ENCODE measurements at places on chromosomes 11 and 22.

DNA sequence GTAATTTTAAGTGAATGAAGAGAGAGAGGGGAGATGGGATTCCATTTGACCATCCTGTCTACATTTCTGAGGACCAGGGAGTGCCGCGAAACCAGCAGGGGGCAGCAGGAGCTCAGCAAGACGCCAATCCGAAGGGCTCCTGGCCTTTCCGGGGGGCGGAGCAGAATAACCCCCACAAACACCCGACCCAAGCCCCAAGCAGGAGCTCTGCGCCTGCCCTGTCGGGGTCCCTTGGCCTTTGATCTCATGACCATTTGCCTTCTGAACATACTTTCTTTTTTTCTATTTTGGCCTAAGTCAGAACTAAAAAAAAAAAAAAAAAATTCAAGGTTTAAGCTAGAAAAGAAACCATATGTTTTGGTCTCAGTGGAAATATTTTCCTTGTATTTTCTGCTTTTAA, 21.9 kb upstream of the SCN2B start:
- peak; percentile 76 for DNase-seq

DNA sequence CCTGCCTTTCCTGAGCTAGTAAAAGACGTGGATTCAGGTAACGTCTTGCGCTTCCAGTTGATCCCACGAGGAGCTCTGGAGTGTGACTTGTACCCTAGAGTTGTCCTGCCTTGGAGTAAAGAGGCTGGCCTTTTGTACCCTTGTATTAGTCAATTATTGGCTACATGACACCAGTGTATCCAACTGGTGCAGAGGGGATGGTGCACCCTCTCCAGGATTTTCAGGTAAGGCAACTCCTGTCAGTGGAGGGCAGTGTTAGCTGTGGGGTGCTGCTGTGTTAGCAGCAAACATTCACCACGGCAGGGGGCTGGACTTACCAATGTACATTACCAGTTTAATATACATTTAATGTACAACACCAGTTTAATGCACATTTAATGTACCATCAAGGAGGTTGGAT, 233.5 kb downstream of the MIAT start:
- no peak for DNase-seq

DNA sequence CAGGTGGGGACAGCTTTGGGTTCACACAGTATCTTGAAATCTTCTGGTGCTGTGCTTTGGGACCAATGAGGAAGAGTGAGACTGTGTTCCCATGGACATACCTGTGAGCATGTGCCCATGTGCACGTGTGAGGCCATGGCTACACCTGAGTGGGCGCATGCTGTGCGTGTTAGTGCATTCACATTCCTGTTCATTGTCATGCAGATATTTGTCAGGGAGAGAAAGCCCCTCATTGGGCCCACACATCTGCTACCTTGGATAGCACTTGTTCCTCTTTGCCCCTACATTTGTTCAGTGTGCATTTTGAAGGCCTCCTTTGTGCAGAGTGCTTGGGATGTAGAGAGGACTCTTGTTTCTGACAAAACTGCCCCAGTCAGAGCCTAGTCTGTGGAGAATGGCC, 154.3 kb upstream of the E2F8 start:
- DNase-seq: no peak

GRCh38 chr22:17222503-17222902, 3.3 kb upstream of the ADA2 start:
- DNase-seq: no peak

DNA sequence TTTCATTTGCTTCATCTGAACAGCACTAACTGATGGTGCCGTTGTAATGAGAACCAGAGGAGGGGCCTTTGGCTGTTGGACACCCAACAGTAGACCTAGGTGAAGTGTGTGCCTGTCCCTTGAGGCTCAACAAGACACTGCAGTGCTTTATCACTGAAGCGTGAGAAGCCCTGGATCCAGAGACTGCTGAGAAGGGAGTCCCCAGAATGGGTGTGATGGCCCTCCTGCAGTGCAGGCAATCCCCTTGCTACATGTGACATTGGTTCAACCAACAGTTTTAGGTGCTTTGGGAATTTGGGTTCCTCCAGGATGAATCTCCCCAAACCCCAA, 125.6 kb downstream of the BRD1 start:
- no peak for DNase-seq

DNA sequence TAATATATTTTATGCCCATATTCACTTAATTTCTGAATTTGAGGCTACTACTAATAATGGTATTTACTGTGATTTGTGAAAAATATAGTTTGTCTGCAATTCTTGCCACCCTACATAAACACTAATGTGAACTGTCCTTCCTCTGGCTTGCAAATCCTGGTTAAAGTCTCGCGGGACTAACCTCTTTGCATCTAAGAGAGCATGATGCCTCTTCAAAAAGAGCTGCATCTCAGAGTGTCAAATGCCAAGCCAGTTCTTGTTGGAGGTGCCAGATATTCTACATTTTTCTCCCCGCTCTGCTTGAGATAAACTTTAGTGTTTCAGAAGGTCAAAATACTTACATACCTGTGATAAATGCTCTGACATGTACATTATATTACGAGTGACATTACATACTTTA, 2.1 kb downstream of the ARHGAP42 start:
- DNase-seq: no peak

DNA sequence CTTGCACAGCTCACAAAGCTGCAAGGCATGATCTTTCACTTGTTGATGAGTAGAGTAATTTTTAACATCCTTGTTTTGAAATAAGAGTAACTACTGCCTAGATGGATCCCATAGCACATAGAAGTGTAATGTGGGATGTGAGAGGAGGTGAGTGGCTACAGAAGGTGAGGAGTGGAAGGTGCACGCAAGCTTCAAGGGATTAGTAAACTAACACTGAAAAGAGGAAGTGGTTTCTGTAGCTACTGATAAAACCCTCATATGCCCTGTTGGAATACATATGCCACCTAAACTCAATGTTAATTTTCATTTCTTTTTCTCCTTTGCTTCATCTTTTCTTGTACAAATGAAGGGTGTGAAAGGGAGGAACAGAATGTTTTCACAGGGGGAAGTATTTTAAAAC, 22.0 kb upstream of the CTSC start:
- peak; percentile 81 for DNase-seq

GRCh38 chr11:128496249-128496648, 91.1 kb downstream of the ETS1 start:
- no peak for DNase-seq

- DNase-seq: peak; percentile 34
Measured at GRCh38 chr11:75639762-75640181, 29.1 kb downstream of the MAP6 start.

DNA sequence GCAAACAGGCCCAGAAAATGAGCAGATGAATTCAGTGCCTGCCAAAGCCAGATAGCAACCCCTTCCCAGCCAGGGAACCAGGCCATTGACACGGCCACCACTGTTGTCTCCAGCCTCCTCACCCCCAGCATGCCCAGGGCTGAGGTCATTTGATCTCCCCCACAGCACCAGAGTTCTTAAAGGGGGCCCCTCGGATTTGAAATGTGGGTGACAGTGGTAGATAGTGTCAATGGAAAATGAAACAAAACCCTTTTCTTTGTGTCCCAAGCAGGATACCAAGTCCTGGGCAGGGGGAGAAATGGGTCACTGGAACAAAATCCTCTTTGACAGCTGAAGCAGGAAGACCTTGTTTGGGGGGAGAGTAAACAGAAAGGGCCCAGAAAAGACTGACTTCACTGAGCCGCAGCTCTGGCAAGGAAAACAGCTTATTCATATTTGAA, 14.3 kb upstream of the ACCSL start:
- no peak for DNase-seq

- no peak for DNase-seq
Measured at GRCh38 chr11:30186748-30187147, 44.1 kb upstream of the FSHB start.

DNA sequence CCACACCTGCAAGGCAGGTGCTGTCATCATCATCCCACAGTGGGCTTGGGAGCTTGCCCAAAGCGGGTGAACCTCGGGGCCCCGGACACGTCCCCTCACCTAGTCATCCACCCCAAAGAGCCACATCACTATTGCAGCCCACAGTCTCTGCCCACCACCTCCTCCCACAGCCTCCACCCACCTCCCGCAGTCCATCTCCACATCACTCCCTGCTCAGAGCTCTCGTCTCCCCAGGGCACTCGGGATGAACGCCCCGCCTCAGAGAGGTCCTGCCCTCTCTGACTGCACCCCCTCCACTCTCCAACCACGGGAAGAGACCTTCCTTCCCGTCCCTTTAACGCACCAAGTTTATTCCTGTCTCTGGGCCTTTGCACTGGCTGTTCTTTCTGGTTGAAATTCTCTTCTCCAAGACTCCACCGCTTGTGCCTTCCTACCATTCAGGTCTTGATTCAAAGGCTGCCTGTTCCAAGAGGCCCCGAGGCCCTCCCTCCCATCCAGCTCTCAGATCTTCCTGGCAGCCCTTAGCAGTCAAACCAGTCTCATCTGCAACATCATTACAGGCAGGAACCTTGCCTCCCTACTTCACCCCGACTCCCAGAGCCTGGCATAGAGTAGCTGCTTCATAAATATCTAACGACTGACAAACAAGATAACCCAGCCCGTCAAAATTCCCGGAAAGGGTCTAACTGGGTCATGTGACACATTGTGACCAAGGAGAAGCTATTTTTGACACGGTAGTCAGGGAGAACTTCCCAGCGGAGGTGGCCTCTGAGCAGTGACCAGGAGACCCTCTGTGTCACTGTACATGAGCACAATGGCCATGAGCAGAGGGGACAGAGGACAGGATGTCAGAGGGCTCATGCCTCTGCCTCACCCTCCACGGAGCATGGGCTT, 11.1 kb downstream of the KCNJ4 start:
- no peak for DNase-seq

GRCh38 chr22:36497910-36498665, 8.8 kb downstream of the FOXRED2 start:
- DNase-seq: no peak

GRCh38 chr11:96036863-96037262, 113.0 kb upstream of the MTMR2 start:
- no peak for DNase-seq

GRCh38 chr22:17245341-17245740, 26.1 kb upstream of the ADA2 start:
- DNase-seq: no peak

- DNase-seq: no peak
Measured at GRCh38 chr11:57179681-57180080, 2.1 kb upstream of the LRRC55 start.

- no peak for DNase-seq
Measured at GRCh38 chr11:10117709-10118351, 176.2 kb downstream of the SBF2 start.

DNA sequence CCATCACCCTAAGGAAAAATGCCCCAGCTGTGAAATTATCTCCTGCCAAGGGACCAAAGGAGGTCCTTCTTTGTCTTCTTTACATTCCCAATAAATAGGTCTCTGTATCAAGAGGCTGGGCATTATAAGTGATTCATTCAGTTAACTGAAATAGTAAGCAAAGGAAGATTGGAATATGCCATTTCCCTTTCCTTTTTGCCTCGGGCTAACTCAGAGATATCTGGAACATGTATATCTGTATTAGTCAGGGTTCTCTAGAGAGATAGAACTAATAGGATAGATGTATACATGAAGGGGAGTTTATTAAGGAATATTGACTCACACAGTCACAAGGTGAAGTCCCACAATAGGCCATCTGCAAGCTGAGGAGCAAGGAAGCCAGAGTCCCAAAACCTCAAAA, 15.3 kb upstream of the CWF19L2 start:
- no peak for DNase-seq

DNA sequence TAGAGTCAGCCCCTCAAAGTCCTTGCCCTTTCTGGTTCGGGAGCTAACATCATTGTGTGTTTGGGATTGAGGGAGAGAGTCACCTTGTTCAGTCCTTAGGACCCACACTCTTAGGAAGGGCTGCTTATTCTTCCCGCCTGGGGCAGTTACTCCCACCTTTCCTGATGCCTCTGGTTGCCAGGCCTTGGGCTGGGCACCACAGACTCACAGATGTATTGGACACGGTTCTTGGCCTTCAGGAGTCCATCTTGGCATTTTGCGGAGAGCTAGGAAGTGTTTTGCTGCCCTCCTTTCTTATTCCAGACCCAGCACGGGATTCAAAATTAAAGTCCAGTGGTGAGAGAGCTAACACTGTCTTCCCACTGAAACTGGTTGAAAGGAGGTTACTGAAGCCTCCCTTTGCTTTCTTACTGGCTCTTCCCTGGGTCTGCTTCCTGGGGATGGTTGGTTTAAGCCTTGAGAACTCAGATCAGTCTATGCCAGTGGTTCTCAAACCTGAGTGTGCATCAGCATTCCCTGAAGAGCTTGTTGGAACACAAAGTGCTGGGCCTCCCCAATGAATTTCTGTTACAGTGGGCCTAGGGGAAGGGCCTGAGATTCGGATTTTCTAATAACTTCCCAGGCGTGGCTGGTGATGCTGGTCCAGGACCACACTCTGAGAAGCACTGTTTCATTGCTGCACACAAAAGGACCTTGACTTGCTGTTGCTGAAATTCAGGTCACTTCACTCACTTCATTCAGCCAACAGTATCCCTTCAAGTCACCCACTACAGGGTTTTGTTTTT, 1.4 kb downstream of the OSBP2 start:
- no peak for DNase-seq

DNA sequence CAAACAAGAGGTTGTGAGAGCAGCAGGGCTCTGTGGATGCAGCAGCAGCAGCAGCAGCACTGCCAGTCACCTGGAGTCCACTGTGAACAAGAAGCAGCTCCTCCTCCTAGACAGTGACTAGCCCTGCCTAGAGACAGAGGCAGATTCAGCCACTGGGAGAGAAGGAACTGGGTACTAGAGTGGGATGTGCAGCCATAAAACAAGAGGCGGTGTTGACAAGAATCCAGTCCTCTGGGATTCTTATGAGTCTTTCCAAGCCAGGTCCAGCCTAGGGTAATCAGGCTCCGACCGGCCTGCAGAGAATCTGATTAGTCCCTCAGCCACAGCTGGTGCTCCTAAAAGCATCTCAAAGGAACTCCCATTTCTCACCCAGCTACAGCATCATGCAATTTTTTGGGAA, 83.9 kb upstream of the USP47 start:
- no peak for DNase-seq

DNA sequence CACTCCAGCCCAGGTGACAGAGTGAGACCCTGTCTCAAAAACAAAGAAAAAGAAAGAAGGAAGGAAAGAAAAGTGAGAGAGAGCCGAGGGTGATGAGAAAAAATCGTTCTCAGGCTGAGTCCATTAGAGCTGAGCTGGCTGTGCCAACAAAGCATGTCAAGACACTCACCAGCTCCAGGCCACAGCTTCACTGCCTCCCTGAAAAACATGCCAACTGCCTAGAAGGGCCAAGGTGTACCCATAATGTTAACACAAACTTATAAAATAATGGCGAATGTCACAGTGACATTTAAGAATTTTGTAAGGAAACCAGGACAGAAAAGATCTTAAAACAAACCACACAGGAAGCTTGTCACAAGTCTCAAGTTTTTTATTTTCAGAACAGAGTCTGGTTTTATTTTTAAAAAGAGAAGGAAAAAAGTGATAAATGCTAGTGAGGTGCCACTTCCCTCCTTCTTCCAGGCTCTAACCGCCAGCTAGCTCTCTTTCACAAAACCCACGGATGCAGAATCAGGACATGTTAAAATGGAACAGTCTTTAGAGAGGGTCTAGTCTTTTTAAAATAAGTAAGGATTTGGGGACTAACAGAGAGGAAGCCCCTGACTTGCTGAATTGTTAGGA, 5.1 kb downstream of the TMEM121B start:
- no peak for DNase-seq

All from KBM-7 (cell line).